Liver (tissue), 10 donors: ENCODE measurements at places on chromosomes 16 and 17. TPM values are rescaled to one million over a fixed set of nuclear protein-coding genes. Genes with fewer than 3 reads are reported as not detected.

DNA sequence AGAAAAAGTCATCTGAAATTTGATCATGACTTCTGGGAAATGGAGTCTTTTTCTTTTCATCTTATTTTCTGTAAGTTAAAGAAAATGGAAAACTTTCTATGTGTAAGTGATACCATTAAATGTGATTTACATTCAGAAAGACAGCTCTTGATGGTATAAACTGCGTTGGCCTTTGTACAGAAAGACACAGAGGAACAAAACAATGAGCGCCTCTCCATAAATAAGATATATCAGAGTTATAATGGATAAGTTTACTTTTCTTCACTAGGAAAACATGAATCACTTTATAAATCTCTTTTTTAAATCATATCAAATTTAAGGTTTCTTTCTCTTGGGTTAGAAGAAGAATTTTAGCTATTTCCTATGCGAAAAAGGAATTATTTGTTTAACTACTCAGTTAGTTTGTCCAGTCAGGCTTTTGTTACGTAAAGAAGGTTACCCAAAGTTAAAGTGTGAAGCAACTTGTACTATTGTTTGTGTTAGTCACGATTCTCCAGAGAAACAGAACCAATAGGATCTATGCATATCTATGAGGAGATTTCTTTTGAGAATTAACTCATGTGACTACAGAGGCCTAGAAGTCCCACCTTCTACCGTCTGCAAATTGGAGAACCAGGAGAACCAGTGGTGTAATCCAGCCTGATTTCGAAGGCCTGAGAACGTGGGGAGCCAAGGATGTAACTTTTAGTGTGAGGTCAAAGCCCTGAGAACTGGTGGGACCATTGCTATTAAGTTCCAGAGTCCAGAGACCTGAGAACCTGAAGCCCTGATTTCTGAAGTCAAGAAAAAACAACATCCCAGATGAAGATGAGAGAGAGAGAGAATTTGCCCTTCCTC lies 295.4 kb upstream of the KCNJ16 start:
- DNase-seq: no peak

TMEM204 gene
- 11.7 TPM for total RNA-seq

DNA sequence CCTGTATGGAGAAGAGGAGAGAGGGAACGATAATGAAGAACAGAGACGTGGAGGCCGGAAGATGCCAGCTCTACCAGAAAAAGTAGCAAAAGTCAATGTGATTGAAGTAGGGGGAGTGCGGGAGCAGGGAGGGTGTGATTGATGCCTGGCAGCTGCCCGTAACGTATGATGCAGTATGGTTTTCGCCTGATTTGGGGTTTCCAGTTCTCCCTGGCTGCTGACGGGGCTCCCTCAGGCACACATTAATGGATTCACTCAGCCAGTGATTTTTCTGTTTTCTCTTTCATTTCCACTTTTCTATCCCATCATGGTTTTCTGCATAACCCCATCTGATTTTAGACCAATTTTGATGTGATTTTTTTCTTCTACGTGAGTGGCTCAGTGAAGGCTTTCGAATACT lies 62.1 kb downstream of the PRKCA start:
- DNase-seq: no peak

- no peak for DNase-seq
Observed at GRCh38 chr17:1160591-1161390, 19.0 kb downstream of the ABR start.

DNA sequence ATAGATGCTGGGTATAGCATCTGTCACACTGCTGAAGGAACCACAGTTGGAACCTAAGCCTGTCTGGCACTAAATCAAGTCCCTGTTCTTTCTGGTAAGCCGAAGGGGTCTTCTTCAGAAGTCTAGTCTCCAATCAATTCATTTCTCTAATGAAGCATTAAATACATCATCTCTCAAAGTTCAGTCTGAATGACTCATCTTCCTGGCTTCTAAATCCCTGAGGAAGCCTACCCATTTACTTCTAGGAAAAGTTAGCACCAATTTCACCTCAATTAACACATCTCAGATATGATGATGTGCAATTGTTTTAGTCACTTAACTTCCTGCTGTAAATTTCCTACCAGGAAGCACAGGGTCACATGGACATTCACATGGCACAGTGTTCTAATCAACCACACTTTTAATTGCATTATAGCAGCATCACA lies 49.9 kb downstream of the TEX14 start:
- no peak for DNase-seq

PPP1R27 gene
- not detected for total RNA-seq

GRCh38 chr17:1050246-1050995 lies 53.5 kb downstream of the TIMM22 start:
- no peak for DNase-seq

DOC2B gene
- total RNA-seq: 1.0 TPM

DNA sequence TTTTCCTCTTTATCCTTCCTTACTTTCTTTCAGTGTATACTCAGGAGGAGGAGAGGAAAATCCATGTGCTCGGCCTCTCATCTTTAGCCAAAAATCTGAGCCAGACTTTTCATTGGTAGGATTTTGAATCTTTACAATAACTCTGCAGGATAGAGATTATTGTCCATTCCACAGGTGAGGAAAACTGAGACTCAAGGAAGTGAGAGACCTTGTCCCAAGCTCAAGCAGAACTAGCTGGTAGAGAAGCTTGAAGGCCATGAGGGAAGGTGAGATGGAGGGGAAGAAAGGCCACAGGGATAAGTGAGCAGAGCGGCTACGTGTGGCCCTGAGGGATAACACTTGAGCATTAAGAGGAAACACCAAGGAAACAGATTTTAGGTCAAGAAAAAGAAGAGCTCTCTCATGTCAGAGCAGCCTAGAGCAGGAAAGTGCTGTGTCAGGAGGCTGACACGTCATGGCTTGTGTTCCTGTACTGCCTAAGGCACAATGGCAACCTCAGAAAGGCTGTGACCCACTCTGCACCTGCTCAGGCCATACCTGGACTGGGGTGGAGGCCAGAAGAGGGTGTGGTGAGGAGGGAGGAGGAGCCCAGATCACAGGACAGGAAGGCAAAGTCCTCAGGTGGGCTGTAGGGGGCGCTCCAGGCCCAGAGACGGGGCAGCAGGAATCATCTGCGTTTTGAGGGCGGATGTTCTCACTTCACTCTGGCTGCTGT lies 11.9 kb downstream of the MT4 start:
- DNase-seq: peak; percentile 81

DNA sequence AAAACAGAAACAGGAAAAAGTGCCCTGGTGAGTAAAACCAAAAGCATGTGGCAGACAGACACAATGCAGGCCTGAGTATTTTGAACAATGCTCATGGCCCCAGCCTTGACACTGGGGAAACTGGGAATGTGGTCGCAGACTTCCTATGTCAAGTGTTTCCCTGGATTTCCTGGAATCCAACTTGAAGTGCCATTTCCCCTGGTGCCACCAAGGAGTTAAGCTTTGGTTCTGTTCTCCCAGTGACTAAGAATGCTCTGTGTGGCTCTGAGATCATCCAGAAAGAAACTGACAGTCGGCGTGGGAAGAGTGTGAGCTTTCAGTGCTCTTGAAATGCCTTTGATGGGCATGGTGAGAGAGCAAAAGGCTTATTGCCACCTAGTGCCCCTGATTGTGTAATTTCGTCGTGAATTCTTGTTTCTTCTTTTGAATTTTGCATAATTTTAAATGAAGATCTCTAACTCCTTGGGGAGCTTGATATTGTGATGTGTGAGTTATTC lies 96.0 kb downstream of the YPEL2 start:
- no peak for DNase-seq

DNA sequence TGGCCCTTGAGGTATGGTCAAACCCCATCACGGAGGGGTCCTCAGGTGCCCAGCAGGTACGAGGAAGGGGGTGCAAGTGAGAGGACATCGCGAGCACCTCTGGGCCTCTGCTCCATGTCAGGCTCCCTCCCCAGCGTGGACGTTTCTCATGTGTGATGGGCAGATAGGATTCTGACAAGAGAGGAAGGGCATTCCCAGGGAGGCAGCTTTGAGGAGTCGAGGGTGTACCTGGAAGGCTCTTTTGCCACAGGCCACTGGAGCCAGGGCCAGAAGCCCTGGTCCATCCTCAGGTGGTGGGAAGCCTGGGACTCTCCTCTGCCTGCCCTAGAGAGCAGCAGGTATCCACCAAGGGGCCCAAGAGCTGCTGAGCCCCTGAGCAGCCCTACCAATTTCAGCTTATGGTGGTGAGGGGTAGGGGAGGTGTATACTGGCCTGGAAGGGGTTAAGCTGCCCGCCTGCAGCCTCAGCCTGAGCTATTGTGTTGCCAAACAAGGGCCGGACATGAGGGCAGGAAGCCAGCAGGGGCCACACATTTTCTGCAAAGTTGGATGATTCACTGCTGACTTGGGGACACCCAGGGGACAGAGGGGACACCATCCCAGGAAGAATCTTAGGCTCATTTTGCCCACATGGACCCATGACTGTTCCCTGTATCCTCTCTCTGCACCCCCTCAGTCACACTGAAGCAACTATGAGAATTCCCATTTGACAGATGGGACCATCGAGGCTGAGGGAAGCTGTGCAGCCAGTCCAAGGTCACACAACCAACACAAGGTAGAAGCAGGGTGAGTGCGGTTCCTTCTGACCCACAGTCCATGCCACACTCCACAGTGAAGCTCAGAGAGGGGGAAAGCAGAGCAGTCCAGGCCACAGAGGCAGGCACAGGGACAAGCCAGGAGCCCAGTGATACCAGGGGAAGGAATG lies 1.7 kb downstream of the CDH5 start:
- no peak for DNase-seq

DNA sequence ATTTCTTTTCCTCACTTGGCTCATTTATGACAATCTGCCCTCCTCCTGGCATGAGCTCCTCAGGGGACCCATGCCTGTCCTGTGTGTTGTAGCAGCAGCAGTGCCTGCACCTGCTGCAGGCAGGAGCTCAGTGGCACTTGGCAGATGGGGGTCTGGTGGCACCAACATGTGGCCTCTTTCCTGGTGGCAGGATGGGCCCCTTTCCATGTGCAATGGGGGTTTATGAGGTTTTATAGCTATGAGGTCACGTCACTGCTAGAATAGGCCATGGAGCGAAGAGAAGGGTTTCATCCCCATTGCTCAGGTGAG lies 7.0 kb downstream of the ADCY7 start:
- no peak for DNase-seq

DNA sequence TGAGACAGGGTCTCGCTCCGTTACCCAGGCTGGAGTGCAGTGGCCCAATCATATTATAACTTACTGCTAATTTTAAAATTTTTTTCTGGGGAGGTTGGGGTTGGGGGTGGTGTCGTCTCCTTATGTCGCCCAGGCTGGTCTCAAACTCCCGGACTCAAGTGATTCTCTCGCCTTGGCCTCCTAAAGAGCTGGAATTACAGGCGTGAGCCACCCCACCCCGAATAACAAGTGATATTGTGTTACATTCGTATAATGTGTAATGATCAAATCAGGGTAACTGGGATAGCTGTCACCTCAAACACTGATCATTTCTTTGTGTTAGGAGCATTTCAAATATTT lies 16.2 kb upstream of the KPNA2 start:
- DNase-seq: no peak

DRC3 gene
- 1.5 TPM for total RNA-seq

ZFP3 gene
- 1.6 TPM for total RNA-seq

TBC1D3H gene
- total RNA-seq: not detected

DNA sequence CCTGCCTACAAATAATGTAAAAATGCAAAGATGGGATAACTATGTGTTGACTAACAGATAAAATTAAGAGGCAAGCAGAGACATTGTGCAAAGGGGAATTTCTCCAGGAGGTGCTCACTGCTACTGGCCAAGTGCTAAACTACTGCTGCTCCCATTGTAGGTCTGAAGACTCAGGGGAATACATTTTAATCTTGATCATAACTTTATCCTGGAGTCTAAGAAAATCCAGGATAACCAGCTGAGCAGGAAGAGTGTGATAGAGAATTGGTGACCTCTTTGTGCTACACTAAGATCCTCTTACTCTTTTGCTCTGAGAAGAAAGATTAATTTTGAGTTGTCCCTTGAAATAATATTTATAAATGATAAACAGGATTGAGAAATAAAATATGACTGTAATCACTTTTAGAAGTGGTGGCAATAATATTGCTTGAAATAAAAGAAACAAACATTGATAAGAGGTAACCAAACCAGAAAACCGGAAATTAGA lies 5.9 kb downstream of the RNF43 start:
- DNase-seq: no peak

DNA sequence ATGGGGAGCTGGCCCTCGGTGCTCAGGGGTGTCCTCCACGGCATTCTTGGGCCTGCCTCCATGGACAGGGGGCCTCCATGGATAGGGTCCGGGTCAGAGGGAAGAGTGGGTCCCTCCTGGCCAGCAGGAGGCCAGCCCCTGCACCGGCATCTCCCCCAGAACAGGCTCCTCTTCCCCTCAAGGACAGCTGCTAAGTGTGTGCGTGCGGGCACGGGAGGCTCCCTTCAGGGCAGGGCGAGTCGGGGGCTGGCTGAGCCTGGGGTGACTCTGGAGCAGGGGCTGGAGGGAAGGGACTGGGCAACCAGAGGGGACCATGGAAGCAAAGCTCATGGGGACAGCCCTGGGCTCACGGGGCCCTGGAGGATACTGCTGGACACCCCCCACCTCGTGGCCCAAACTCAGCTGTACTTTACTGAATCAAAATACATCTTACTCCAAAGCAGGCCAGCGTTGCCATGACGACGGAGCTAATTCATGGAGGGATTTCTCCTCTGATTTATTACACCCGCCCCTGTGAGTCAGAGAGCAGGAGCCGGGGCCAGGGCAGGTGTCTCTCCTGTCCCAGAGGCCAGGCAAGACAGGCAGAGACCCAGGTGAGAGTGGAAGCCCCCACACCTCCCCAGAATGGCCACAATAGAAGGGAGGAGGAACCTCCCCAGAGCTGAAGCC lies 2.1 kb downstream of the CASKIN1 start:
- no peak for DNase-seq

TBX2 gene
- total RNA-seq: 2.4 TPM
